Muscle of arm (tissue), 14 donors: ENCODE measurements at places on chromosomes 2 and 18.
A peak's percentile ranks its signal among the peaks of the same experiment; 100 is the strongest.

DNA sequence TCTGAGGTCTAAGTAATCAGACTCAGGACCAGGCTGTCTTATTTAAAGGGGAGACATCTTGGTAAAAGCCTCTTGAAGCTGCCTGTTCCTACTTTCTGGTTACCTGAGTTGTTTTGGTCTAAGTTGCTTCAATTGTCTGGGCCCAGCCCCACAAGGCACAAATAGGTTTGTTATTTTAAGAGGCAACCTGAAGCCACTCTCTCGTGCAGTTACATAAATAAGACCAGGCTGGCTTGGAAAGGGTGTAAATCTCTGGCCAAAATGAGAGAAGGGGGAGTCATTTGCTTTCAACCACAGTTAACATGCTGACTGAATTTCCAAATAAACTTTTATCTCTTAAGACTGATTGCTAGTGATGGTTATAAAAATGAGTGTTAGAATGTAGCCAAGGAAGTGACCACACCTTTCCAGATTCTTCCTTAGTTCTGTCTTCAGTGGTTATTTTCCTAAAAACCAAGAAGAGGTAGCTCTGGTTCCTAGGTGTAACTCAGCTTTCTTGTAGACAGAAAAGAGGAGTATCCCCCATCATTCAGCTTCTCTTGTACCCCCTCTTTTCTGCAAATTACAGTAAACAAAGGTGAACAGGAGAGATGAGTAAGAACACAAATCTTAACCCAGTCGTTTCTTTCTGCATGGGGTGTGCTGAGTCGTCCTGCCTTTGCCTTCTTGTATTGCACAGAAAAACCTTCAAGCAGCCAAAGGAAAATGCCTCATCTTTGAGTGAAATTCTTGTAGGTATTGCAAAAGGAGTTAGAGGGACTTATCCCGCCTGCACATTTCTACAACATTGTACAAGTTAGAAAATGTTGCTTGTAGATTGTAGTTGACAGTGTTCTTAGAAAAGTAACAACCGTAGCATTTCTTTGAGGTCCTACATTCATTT, 161.5 kb upstream of the NT5C1B start:
- DNase-seq, result no peak

GRCh38 chr2:200702646-200703118, 109.0 kb upstream of the BZW1 start:
- DNase-seq, result no peak

- DNase-seq, result no peak
Observed at GRCh38 chr2:218382785-218383184, 712 bp downstream of the SLC11A1 start.

- DNase-seq, result no peak
Observed at GRCh38 chr2:239636808-239637207, 236.0 kb upstream of the HDAC4 start.

- no peak for DNase-seq
Observed at GRCh38 chr2:194116861-194117260, 1540.2 kb upstream of the SLC39A10 start.

- no peak for DNase-seq
Observed at GRCh38 chr18:74546751-74547530, 12.6 kb downstream of the CNDP1 start.

DNA sequence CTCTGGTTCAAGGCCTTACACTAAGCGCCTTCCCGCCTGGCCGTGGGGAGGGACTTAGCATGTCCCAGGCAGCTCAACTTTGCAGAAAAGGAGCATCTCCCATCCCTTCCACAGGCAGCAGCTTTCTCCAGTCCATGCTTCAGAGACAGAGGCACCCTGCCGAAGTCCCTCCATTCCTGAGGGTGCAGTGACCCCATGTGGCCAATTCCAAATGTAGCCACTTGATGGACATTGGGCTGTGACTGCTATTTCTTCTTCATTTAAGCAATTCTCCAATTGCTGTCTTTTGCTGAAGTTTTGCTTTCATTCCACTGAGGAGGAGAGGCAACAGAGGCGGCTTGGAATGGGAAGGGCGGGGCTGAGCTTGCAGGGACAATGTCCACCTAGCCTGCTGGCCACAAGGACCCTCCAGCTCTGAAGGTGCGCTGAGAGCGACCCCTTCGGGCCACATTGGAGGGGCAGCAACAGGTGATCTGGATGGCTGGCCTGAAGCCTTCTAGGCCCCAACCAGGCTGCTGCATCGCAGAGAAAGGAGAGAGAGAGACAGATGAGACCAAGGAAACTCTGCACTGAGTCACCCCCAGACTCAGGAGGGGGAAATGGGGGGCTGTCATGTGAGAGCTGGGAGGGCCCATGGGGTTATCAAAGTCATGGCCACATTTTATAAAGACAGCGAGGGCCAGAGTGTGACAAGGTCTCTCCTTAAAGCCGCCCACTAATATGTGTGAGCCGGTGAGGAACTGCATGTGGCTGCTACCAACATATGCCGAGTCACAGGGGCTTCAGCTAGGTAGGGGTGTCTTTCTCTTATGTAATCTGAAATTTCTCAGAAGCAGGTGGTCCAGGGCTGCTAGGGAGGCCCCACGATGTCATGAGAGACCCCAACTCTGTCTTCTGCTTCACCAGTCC, 61.3 kb downstream of the LONRF2 start:
- peak; percentile 81 for DNase-seq

GRCh38 chr2:186339716-186340115, 146.3 kb upstream of the ZC3H15 start:
- no peak for DNase-seq

DNA sequence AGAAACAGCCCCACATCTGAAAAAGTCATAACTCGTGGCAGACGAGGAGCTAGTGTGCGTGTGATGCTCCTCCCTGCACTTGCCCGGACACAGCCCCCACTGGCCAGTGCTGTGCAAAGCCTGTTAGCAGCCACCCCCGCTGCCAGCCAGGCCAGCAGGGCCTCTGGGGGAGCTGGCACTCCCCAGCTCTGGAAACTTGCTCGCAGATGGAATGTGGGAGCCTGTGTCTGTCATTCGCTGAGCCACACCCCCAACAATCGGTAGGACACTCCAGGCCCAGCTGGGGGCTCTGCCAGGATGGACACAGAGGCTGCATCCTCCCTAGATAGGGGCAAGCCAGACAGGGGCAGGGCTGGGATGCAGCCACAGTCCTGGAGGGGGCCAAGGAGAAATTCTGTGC, 62.4 kb upstream of the ATG16L1 start:
- DNase-seq, result no peak

DNA sequence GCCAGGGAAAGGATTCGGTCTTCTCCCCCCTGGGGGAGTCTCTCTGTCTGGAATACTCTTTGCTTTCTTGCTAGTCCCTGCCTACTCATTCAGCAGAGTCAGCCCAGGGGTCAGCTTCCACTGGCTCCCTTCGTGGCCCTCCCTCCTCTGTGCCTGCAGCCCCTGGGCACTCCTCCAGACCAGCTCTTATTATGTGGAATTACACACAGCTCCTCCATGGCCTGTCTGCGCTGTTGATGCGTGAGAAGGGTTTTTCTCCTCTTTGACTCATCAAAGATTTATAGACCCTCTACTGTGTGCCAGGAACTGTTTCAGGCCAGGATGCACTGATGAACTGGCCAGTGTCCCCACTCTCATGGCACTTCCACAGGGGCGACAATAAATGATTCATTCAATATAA, 44.4 kb downstream of the ST8SIA5 start:
- peak; percentile 12 for DNase-seq

- DNase-seq, result no peak
Observed at GRCh38 chr2:215141706-215142105, 3.3 kb upstream of the ABCA12 start.

GRCh38 chr2:181122601-181123000, 142.2 kb downstream of the UBE2E3 start:
- DNase-seq, result no peak

- DNase-seq, result no peak
Observed at GRCh38 chr2:118763797-118764196, 83.7 kb downstream of the EN1 start.

DNA sequence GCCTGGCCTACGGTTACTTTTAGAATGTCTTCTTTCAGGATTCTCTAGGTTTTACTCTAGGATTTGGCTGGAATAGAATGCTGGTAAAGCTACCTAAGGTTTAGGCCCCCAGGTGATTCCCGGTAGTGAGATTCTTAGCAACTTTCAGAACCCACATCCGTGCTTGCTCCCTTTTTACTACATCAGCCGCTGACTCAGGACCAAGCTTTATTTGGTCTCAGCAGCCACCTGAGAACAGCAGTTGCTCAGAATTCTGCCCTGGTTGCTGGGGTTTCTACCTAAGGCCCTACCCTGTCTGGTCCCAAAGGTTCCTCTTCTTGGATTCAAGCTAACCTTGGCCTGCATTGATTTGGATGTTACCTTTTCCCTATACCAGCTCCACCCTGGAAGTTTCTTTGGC, 36.1 kb upstream of the NDUFV2 start:
- no peak for DNase-seq

GRCh38 chr2:137888845-137889244, 75.4 kb upstream of the HNMT start:
- DNase-seq, result no peak

- no peak for DNase-seq
Observed at GRCh38 chr2:182598626-182599025, 117.4 kb upstream of the DNAJC10 start.

- peak; percentile 11 for DNase-seq
Observed at GRCh38 chr18:74623047-74623816, 25.6 kb downstream of the ZNF407 start.

GRCh38 chr2:237592425-237592980, 2.0 kb upstream of the RAB17 start:
- DNase-seq, result no peak

DNA sequence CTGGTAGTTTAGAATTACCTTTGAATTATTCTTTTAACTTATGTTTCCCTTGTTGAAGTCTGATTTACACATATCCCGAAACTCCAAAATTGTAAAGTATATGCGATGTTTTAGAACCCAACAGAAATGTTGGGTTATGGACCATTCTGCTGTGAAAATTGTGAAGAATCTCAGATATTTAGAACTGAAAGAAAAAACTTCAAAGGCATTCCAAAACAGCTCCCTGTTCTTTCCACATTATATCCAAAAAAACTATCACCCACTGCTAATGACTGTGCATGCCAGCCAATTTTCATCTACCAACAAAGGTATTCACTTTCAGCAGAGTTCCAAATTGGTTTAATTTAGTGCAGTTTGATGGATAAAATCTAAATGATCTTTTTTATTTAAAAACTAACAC, 21.5 kb upstream of the PDE1A start:
- DNase-seq, result no peak
